ENCODE measurements at places on chromosomes 6 and 20.

GRCh38 chr20:24102749-24103333 is 114.3 kb upstream of the GGTLC1 start:
- DNase-seq = no peak

- DNase-seq = no peak
These were observed 612 bp downstream of the TNNC2 start for GRCh38 chr20:45826381-45827019.

- no peak for DNase-seq
These were observed 60.7 kb upstream of the TOX2 start for GRCh38 chr20:43853918-43854317.

DNA sequence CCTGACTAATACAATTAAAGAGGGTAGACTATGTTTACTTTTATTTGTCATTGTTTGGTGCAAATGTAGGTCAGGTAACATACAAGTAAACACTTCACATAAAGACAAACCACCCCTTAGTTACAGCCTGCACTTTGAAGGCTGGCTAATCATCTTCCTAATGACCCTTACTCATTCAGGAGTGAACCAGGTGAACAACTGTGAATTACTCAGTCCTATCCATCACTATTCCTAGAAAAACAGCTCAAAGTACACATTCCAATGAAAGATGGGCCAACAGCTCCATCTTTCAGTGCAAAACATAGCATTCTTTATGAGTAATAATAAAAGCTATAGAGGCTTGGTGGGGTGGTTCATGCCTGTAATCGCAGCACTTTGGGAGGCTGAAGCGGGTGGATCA is 78.2 kb downstream of the FRK start:
- no peak for DNase-seq

DNA sequence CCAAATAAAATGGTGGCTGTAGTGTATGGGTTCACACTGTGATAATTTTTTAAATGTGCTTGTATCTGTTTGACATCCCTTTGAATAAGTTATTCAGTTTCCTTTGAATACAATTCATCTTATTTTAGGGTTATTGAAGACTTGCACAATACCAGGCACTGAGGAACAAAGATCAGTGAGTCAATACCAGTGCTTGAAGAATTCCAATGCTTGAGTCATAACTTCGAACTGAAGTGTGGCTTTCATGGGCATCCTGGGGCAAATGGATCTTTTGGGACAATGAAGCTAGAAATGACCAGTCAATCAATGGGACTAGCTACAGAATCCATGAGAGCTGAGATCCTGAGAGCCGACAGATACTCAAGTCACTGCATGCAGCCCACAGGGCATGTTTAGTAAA is 349.9 kb upstream of the FLRT3 start:
- DNase-seq = no peak

All from stimulated activated CD4-positive, alpha-beta T cell treated with anti-CD3 and anti-CD28 coated beads, Interleukin-1b, Interleukin-23, amount 100 ng/mL, for 48 hours (primary cell).